ENCODE measurements at places on chromosomes 3 and 15.

GRCh38 chr15:88077296-88078020 lies 179.1 kb downstream of the NTRK3 start:
- DNase-seq: no peak

DNA sequence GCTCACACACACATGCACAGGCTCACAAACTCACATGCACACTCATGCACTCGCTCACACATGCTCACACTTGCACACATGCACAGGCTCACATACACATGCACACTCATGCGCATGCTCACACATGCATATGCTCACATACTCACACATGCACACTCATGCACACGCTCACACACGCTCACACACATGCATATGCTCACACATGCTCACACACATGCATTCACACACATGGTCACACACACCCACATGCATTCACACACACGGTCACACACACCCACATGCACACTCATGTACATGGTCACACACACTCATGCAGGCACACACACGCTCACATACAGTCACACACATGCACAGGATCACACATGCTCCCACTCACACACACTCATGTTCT lies 132.8 kb upstream of the SMAD3 start:
- DNase-seq: no peak

DNA sequence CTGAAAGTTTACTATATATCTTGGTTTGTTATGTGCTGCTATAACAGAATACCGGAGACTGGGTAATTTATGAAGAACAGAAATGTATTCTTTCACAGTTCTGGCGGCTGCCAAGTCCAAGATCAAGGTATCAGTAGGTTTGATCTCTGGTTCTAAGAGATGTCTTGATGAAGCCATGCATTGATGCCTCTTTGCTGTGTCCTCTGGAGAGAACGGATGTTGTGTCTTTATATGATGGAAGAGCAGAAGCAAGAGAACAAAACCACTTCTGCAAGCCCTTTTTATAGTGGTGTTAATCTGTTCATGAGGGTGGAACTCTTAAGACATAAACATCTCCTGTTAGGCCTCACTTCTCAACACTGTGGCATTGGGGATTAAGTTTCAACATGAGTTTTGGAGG lies 62.7 kb downstream of the TCF12 start:
- no peak for DNase-seq

DNA sequence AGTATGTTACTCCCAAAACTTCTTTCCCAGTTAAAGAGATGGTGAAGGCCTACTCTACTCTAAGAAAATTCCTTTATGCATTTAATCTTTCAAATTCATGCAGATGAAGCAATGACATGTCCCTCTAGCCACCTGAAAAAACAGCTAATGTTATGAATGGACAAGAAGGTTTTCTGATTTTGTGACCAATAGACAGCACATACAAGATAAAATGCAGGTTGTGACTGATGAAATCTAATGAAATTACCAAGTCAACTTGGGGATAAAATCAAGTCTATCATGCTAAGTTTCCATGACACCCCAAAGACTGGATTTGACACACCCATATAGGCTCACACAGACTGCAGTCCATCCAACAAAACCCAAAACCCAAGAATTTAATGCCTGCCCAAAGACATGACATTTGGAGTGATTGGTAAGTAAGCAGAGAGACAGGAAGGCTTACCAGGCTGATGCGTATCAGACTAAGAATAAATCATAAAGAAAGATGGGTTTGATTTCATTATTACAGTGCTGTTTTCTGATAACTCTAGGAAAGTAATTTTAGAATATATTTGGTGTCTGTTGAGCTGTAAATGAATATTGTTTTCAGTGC lies 26.4 kb downstream of the CD47 start:
- DNase-seq: no peak

GRCh38 chr15:24772686-24773373 lies 97.3 kb downstream of the NPAP1 start:
- DNase-seq: peak; percentile 88

DNA sequence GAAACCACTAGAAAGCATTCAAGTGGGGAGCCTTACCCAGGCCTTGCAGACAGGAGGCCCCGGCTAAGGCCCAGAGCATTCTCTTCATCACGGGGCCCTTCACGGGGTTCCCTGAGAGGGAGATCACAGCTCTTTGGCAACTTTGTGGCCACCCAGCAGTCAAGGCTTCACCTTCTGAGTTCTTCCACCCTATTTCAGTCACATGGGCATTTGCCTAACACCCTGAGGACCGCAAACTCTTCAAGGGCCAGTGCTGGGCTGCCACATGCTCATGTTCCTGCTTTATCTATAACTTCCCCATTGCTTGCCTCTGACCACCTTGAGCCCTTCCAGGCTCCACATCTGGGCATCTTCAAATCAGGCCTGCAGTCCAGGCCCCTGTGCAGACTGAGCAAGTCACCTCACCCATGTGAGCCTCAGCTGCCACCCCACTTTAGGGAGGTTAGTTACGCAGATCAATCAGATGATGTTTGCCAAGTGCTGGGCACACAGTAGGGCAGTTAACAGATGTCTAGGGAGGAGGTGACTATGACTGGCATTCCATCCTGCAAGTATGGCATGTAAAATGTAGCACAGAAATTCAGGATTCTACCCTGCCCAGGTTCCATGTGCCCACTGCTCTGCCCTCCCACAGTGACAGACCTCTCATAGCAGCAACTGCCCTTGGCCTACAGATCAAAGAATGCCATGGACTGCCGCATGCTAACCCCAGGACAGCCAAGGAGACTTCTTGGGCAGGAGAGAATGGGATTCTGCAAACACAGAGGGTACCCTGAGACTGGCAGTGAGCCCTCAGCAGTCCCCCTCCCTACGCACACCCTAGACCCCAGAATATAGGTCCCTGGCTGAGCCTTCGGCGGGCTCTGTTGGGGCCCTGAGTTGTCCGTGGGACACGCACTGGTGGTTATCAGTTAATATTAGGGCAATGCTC lies 37.6 kb upstream of the ZNF710 start:
- DNase-seq: no peak

- DNase-seq: no peak
Measured at GRCh38 chr3:195095035-195095703, 175.8 kb downstream of the XXYLT1 start.

DNA sequence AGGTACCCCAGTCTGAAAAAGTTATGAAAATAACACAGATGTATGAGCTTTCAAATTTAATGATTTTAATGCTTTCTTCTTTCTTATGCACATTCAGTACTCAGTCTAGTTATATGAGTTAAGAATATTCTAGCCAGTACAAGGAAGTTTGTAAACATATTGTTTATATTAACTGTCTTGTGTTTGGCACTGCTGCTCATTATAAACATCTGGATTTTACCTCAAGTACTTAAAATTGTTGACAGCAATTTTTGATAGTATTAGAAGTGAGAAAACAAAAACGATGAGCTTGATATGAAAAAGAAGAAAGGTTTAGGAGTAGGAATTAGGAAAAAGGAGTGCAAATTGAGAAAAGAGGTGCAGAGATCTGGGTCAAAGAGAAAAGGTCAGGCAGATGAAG lies 293.3 kb downstream of the C3orf38 start:
- no peak for DNase-seq

DNA sequence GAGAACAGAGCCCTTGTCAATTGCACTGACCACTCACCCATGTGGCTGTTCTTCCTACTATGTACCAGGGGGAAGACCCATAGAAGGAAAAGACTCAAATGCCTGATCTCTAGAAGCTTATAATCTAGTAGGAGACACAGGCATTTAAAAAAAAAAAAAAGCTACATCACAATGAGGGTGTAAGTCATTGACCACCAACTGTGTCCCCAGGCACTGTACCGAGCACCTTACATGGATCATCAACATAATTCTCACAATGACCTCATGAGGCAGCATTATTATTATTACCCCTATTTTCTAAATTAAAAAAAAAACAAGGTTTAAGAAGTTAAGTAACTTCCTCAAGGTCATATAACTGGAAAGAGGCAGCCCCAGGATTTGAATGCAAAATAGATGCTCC lies 247.4 kb downstream of the SHOX2 start:
- DNase-seq: no peak

DNA sequence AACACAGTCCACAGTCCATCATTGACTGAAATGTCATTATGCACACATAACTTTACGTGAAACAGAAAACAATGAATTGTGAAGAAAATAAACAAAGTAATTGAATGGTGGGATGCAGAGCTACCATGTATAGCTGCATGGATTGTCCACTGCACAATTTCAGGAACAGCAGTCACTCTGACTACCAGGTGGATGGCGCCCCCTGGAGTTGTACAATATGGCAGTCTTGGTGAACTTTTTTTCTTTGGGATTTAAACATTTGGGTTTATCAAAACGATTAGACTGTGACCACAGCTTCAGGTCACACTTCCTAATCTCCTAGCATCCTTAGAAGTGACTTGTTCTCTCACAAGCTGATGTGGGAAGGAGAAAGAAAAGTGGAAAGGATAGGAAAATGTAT lies 48.9 kb upstream of the TCF12 start:
- peak; percentile 14 for DNase-seq

DNA sequence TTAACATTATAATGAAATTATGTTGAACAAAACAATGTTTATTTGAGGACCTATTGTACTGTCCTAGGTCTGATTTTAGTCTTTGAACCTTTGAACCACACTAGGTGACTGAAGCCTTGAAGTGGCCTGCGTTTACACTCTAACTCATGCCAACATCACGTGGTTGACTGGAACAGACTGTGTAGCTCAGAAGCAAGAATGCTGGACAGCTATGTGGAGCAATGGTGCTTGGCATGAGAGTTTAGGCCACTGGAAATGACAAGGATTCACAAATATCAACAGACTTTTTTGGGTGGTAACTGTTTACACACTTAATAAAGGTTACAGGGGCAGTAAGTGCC lies 391.5 kb downstream of the RAP2B start:
- DNase-seq: no peak

DNA sequence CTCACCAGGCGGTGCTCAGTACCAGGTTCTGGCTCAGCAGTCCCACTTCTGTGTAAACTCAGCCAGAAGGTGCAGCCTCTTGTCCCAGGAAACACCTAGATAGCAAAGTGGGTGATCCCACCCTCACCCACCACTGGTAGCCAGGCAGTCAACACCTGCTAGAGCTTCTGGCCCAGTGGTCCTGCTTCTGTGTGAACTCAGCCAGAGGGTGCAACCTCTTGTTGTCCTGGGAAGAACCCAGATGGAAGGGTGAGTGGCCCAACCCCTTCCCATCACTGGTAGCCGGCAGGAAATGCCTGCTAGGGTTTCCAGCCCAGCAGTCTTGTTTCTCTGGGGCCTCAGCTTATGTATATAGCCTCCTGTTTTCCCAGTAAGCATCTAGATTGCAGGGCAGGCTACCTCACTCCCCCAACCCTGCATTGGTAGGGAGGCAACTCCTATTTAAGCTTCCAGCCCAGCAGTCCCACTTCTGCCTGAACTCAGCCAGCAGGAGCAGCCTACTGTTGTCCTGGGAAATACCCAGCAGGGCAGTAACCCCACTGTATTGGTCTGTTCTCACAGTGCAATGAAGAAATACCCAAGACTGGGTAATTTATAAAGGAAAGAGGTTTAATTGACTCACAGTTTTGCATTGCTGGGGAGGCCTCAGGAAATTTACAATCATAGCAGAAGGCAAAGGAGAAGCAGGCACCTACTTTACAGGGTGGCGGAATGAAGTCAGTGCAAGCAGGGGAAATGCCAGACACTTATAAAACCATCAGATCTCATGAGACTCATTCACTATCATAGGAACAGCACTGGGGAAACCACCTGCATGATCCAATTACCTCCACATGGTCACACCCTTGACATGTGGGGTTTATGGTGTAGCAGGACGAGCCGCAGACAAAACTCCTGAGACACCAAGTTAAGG lies 110.6 kb downstream of the DTWD1 start:
- DNase-seq: peak; percentile 45

- peak; percentile 38 for DNase-seq
Measured at GRCh38 chr3:4355401-4356219, 52.4 kb downstream of the SETMAR start.

DNA sequence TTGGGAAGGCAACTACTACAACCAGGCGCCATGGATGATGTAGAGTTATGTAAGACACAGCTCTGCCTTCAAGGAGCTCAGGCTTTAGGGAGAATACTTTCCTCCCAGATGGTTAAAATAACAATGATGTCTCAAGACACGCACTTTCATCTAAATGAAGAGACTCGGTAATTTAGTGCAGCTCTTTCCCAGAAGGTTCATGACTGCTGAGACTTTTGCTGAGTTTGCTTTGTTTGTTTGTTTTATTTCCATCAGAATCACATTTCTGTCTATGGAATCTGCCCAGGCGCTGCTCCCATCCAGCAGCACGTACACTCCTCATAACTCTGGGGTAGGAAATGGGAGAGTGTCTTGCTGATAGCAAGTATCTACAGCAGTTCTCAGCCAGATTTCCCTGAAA lies 33.9 kb upstream of the MEX3B start:
- DNase-seq: no peak

- no peak for DNase-seq
Measured at GRCh38 chr3:43948013-43948412, 257.3 kb downstream of the ABHD5 start.

DNA sequence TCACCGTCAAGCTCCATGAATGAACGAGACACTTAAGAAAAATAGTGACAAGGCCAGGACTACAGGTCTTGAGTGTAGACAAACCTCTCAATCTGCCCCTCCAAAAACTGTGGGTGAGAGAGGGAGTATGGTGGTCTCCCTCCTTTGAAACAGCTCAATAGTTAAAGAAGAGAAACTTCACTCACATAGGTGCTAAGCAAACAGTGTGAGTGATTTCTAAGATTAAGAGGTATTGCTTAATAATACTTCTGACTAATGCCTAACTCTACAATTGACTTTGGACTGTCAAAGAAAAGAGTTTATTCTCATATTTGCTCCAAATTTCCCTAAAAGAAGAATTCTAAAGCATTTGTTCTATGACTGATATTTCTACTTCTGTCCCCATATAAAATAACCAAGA lies 17.0 kb upstream of the TMEM108 start:
- no peak for DNase-seq

GRCh38 chr3:98733053-98733811 lies 29.9 kb upstream of the ST3GAL6 start:
- DNase-seq: peak; percentile 66

GRCh38 chr3:37457378-37458065 lies 283.1 kb upstream of the LRRFIP2 start:
- DNase-seq: peak; percentile 90

GRCh38 chr3:58567251-58567515 lies 10.0 kb downstream of the FAM107A start:
- no peak for DNase-seq

All from mesendoderm (in vitro differentiated cells).